WTC11 (cell line): ENCODE measurements at places on chromosomes 2 and 18. TPM values are rescaled to one million over a fixed set of nuclear protein-coding genes. Genes with fewer than 3 reads are reported as not detected.

EVX2 gene
- total RNA-seq = 0.05 TPM in 1 of 3 replicates, not detected in the others

DNA sequence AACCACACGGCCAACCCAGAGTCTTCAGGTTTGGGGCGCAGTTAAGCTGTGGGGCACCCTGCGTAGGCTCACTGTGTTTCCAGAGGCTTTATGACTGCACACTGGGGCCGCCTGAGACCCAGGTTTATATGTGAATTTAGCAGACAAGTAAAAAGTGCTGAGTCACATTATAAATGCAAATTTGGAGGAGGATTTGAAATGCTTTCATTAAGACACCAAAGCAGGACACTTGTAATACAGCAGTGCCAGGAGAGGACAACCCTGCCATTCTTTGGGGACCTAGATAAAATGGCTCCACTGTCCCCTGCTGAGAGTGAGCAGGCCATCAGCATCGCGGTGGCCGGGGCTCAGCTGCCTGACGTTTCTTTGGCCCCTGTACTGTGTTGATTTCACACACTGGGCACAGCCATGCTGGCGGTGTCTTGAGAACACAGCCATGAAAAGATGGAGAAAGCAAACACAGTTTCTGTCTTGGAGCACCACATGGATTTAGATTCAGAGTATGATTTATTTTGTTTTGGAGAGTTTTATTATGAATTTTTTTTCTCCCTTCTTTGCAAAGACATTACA lies 10.2 kb downstream of the ACKR3 start:
- no peak overlapping the region for H3K27ac ChIP-seq
- peaks cover 33% of the 10 kb centered on the region for H3K4me1 ChIP-seq
- H3K27me3 ChIP-seq = no peaks in the 10 kb centered on the region; the same call in 1 of the 2 replicates
- no peak for DNase-seq
- H3K36me3 ChIP-seq = peaks cover 12% of the 10 kb centered on the region

SERPINE2 gene
- total RNA-seq = 53.1 to 60.4 TPM (median 54.2 TPM) in 3 replicates

MTCL1 gene
- 50.0 to 64.3 TPM (median 52.9 TPM) in 3 replicates for total RNA-seq

DNA sequence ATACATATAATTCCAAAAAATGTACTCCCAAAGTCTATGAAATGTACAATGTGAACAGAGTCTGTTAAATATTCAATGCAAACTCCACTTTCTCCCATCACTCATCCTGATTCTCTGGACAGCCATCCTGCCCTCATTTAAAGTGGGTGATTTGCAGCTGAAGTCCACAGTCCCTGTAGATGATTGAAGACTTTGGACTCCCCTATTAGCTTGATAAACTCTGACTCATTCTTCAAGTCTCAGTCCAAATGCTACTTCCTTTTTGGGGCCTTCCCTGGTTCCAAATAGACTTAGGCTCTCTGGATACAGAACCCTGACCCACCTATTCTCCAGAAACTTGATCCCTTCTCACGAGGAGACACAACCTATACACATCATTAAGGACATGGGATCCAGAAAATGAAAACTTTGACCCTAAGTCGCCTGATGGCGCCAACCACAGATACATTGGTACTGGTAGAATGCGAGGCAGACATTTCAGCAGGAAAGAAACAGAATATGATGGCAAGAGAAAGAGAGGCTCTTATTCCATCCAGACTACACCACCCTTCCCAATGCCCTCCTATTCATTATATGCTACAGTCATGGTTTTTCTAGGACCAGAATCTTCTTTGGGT lies 122.7 kb downstream of the VIT start:
- H3K4me1 ChIP-seq = peaks cover 12% of the 10 kb centered on the region
- no peaks in the 10 kb centered on the region for H3K27me3 ChIP-seq
- no peaks in the 10 kb centered on the region for H3K36me3 ChIP-seq
- H3K4me3 ChIP-seq = no peak overlapping the region

DNA sequence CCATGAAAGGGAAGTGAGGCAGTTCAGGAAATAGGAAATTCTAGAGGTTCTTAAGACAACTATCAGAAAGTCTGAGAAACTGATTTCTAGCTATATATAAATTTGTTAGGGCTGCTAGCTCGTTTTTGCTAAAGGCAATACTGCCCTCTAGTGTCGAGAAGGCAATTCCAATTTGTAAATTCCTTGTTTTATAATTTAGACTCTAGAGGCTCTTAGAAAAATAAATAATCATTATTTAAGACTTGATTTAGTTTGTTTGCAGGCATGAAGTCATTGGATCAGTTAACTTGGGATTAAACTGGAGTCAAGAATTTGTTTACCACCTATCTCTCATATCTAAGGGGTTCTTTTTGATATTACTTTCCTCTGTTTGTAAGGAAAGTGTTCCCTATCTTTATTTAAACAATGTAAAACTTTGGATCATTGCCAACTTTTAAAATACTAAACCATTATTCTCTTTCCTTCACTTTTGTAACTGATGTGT lies 66.2 kb downstream of the ACVR2A start:
- H3K36me3 ChIP-seq = peaks cover 12% of the 10 kb centered on the region
- no peaks in the 10 kb centered on the region for H3K4me1 ChIP-seq
- H3K27me3 ChIP-seq = no peaks in the 10 kb centered on the region
- no peak overlapping the region for H3K4me3 ChIP-seq

GRCh38 chr2:28428486-28428885 lies 35.8 kb downstream of the FOSL2 start:
- no peak for DNase-seq
- no peaks in the 10 kb centered on the region for H3K27me3 ChIP-seq
- peaks cover 4% of the 10 kb centered on the region for H3K36me3 ChIP-seq
- peaks cover 6% of the 10 kb centered on the region; the same call in 1 of the 2 replicates for H3K4me1 ChIP-seq
- no peak overlapping the region for H3K4me3 ChIP-seq

- no peaks in the 10 kb centered on the region for H3K4me1 ChIP-seq
- H3K27ac ChIP-seq = no peak overlapping the region
- DNase-seq = no peak
- no peak overlapping the region for H3K4me3 ChIP-seq
These were observed 158.8 kb upstream of the FBXO11 start for GRCh38 chr2:48065096-48065495.

- peaks cover 9% of the 10 kb centered on the region; the same call in 1 of the 2 replicates for H3K4me1 ChIP-seq
- no peak overlapping the region for H3K27ac ChIP-seq
- no peaks in the 10 kb centered on the region for H3K27me3 ChIP-seq
- H3K4me3 ChIP-seq = no peak overlapping the region
- DNase-seq = no peak
- peaks cover 12% of the 10 kb centered on the region; the same call in 1 of the 2 replicates for H3K36me3 ChIP-seq
These were observed 940 bp upstream of the BOLA3 start for GRCh38 chr2:74148457-74149246.

DNA sequence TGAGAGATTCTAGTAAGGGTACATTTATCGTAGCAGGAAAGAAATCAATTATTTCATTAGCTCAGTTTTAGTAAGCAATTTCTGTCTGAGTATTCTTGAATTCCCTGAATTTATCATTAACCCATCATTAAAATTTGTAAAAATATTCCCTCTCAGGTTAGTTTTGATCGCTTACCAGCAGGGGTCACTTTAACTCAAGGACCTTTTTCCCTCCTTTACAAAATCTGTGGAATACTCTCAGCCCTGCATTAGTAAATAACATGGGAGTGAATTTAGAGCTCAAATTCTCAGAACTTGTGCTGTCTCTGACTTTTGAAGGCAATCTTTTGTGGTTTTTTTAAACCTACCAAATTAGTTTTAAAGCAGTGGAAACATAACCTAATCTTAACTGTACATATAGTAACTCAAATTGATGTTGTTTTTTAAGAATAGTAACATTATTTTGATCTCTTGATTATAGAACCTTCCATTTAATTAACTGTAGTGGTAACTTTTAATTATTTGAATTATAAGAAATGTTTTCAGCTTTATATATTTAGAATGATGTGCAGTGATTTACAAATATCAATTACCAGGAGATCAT lies 97.2 kb downstream of the AGPS start:
- no peak overlapping the region for H3K27ac ChIP-seq
- no peaks in the 10 kb centered on the region for H3K27me3 ChIP-seq
- no peak for DNase-seq
- peaks cover 3% of the 10 kb centered on the region; the same call in 1 of the 2 replicates for H3K36me3 ChIP-seq

GRCh38 chr2:11343650-11344341 lies 640 bp downstream of the ROCK2 start:
- H3K27me3 ChIP-seq = peaks cover 4% of the 10 kb centered on the region; the same call in 1 of the 2 replicates
- H3K4me3 ChIP-seq = peak overlapping the region; percentile 96
- H3K36me3 ChIP-seq = no peaks in the 10 kb centered on the region
- H3K27ac ChIP-seq = peak overlapping the region; percentile 93
- DNase-seq = peak; percentile 54

DNA sequence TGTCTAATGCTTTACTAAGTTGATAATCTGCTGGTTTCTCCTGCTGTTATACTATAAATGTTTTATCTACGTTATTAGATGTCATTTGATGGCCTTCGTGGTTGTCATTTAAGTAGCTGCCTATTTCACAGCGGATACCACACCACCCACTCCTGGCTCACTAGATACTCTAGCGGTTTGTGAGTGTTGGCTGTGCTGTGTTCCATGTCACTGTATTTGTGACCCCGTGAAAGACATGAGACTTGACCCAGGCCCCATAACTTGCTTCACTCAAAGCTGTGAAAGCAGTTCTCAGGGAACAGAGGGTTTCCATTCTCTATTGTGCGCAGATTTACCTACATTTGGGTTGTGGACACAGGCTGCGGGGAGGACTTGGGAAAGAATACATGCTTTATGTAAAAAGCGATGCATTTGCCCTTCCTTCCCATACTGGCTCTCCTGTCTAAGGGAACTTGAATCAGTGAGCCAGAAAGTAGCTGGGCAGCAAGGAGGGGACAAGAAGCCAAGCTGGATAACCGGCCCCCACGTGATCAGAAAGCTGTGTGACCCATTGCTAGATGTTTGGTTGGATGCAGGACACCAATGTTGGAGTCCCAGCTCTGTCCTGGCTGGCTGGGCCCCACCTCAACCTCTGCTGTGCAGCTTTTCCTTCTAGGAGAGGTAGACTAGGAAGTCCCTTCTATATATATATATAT lies 52.2 kb downstream of the PLB1 start:
- no peaks in the 10 kb centered on the region for H3K4me1 ChIP-seq
- no peaks in the 10 kb centered on the region for H3K36me3 ChIP-seq
- no peak overlapping the region for H3K27ac ChIP-seq
- no peak for DNase-seq
- H3K4me3 ChIP-seq = no peak overlapping the region

DNA sequence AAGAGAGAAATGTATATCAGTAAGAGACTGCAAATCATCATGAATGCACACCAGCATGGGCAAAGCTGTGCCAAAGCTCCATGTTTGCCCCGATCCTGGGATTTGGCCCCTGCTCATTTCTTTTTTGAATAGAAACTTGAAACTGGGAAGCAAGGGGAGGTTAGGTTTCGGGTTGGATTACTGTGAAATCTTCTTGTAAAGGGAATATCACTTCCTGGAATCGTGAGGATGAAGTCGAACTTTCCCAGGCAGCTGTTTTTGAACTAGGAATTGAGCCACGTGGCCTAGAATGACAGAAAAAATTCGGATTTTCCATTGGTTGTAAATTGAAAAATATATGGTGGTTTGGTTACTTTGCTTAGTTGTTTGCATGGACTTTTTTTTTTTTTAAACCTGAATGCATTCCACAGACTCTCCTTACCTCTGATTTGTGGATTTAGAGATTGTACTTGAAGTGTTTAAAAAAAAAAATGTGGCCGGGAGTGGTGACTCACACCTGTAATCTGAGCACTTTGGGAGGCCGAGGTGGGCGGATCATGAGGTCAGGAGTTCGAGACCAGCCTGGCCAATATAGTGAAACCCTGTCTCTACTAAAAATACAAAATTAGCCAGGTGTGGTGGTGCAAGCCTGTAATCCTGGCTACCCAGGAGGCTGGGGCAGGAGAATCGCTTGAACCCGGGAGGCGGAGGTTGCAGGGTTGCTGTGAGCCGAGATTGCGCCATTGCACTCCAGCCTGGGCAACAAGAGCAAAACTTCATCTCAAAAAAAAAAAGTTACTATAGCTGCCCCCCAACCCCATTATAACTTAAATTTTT lies 32.1 kb downstream of the GRHL1 start:
- no peaks in the 10 kb centered on the region for H3K27me3 ChIP-seq
- no peaks in the 10 kb centered on the region for H3K4me1 ChIP-seq
- H3K27ac ChIP-seq = no peak overlapping the region
- DNase-seq = no peak

GAL3ST2 gene
- 0.73 to 0.98 TPM (median 0.78 TPM) in 3 replicates for total RNA-seq

CAPN14 gene
- 0.11 to 0.37 TPM (median 0.11 TPM) in 3 replicates for total RNA-seq

DNA sequence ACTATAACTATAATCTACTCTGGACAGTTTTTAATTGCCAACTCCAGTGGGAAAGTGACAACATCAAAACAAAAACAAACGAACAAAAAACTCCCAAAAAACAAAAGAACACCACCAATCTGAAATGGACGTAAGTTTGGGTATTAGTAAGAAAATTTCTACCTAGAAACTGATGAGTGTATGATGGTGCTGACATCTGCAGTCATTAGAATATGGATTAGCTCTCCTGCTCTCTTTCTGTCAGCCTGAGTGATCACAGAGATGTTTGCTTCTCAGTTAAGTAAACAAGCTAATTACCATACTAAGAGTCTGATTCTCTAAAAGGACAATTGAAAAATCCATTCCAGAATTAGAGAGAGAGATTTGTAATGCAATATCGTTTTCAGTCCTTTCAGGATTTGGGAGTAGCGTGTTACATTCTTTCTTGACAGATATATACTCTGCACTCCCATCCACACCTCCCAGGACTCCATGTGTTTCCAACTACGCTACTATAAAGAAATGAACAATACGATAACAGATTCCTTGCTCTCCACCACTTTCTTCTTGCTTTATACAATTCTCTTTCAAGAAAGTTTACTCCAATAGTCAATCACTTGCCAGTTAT lies 1347.4 kb upstream of the PIK3C3 start:
- H3K27ac ChIP-seq = no peak overlapping the region
- DNase-seq = no peak
- peaks cover 13% of the 10 kb centered on the region for H3K4me1 ChIP-seq
- no peak overlapping the region for H3K4me3 ChIP-seq
- no peaks in the 10 kb centered on the region for H3K27me3 ChIP-seq

DNA sequence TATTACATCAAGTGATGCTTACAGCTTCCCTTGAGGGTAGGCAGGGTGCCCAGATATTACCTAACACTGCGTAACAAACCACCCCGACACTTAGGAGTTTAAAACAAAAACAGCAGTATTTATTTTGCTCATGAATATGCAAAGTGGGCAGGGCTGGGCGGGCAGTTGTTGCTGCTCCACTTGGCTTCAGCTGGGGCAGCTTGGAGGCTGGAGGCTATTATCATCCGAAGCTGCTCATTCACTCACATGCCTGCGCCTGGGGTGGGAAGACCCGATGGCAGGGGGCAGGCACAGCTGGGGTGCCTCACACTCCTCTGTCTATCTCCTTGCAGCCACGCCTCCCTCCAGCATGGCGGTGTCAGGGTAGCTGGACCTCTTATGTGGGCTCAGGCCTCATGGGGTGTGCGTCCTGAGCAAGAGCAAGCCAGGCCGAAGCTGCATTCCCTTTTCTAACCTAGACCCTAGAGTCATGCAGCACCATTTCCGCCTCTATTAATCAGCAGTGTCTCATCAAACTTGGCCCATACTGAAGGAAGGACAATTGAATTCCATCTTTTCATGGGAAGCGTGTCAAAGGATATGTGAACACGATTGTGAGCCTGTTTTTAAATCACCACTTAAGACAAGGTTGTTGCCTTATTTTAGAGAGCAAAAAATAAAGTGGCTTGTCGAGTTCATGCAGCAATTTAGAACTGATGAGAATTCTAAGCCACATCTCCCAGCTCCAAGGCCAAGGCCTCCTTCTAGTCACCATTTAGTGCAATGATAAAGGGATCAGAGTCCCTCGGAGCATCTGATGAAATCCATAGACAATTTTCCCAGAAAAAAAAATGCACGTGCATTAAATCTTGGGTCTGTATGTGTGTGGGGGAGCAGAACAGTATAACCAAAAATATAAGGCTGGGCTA lies 54.9 kb downstream of the SDC1 start:
- H3K27ac ChIP-seq = no peak overlapping the region
- peaks cover 8% of the 10 kb centered on the region for H3K4me1 ChIP-seq
- no peak overlapping the region for H3K4me3 ChIP-seq
